ENCODE measurements at places on chromosomes 6 and 20.

DNA sequence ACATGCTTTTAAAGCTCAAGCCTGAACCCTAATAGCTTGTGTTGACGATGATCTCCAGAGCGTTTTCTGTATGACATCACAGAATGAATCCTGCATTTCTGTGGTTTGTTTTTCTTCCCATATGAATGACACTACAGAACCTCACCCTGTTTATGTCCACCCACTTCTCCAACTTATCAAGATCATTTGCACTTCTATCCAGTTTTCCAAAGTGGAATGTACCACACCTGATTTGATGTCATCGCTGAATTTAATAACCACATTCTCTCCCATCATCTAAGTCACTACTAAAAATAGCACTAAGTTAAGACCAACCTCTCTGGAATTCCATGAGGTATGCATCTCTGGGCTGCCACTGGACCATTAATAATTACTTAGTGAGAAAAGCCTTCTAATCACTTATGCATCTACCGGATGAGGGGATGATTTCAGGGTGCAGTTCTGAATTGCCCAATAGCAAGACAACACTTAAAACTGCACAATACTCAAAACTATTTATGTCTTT is 33.3 kb upstream of the CITED2 start:
- no peak for DNase-seq

DNA sequence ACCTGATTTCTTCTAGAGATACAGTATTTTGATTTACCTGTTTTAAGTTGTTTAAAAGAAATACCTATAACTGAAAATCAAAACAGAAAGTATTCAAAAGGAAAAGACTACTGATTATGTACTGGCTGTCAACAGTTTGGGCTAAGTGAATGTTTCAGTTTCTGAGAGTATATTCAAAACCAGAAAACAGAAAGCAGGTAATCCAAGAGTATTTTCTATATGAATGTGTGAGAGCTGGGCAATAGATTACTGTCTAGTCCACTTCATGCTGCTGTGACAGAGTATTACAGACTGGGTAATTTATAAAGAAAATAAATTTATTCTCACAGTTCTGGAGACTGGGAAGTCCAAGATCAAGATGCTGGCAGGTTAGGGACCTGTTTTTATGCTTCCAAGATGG is 261.0 kb downstream of the ARHGAP18 start:
- no peak for DNase-seq

- no peak for DNase-seq
Observed at GRCh38 chr6:24019830-24020229, 106.2 kb upstream of the NRSN1 start.

GRCh38 chr6:106643061-106643460 is 13.7 kb downstream of the QRSL1 start:
- DNase-seq = no peak

- DNase-seq = no peak
Observed at GRCh38 chr20:14997791-14998190, 660.4 kb upstream of the FLRT3 start.

DNA sequence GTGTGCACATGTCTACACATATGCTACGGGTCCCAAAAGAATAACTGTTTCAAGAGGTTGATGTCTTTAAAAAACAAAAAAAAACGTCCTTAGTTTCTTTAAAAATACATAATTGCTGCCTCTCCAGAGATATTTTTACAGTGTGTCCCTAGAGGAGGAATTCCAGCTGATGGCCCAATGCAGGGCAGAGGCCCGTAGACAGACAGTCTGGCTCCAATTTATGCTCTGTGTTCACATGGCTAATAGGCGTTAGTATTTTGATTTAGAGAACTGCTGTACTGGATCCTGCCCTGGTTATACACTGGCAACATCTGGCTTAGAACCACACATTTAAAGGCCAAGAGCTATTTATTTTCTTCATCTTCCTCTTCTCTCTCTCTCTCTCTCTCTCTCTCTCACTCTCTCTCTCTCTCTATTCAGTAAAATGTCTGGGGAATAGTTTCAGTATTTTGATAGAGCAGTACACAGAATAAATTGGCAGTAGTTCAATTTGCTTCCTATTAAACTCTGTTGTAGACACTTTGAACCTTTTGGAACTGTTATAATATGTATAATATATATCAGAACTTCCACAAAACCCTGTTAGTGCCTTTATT is 260.6 kb downstream of the EYA4 start:
- DNase-seq = no peak

- no peak for DNase-seq
Observed at GRCh38 chr6:156767603-156768467, 9.3 kb upstream of the ARID1B start.

DNA sequence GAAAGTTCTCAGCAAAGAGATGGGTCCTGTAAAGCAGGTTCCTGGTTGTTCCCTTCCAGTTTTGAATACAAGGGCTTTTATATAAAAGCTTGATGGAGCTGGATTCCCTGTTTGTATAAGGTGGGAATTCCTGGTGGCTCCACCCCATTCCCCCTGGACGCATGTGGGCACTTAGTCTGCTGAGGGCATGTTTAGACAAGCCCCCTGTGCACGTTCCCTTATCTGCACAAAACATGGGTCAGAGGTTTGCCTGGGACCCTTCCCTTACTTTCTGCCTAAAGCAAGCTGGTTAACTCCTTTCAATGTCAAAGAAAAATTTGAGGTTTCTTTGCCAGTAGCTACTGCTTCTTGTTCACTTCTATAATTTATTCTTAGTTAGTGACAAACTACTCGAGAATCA is 181.1 kb downstream of the BCKDHB start:
- no peak for DNase-seq

GRCh38 chr20:34628026-34628425 is 48.9 kb downstream of the PIGU start:
- DNase-seq = no peak

- no peak for DNase-seq
Observed at GRCh38 chr6:1336246-1336843, 24.4 kb downstream of the FOXQ1 start.

DNA sequence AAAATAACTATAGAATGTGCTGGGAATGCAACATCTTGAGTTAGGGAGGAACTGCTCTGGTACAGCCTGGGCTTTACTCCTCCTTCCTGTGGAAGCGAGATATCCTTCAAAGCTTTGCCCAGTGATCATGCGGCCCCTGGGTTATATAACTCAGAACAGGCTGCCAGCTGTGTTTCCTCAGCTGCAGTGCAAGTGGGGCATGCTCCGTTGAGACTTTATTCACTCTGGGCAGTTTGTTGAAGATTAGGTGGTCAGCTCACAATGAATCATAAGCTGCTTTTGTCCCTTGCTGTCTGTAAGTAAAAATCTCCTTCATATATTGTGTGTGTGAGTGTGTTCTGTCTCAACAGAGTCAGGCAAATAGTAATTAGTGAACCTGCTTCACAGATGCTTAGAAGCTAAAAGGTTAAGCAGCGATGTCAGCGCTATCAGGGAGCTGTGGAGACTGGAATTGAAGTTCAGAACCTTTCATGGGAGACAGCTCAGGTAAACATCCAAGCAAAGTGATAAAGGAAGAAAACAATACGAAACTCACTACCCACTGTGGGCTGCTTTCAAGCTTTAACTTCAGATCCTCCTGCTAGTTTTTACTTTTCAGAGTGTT is 688.4 kb downstream of the HTR1B start:
- DNase-seq = no peak

DNA sequence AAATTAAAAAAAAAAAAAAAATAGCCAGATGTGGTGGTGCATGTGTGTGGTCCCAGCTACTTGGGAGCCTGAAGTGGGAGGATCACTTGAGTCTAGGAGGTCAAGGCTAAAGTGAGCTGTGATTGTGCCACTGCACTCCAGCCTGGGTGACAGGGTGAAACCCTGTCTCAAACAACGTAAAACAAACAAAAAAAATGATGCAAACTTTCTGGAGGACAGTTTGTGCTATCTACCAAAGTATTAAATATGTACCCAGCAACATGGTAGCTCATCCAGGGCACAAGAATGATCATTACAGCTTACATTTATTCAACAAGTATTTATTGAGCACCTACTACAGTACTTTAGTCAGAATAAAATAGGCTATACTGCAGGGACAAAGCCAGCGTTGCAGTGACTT is 40.4 kb upstream of the PTPN1 start:
- DNase-seq = no peak

- DNase-seq = no peak
Observed at GRCh38 chr6:166957087-166957804, 896 bp upstream of the RNASET2 start.

- DNase-seq = no peak
Observed at GRCh38 chr6:133973109-133973971, 20.3 kb downstream of the TBPL1 start.

GRCh38 chr20:35635652-35636051 is 20.0 kb downstream of the SPAG4 start:
- DNase-seq = no peak
